NCI-H2081 (cell line): ENCODE measurements at places on chromosomes 2 and 18.

DNA sequence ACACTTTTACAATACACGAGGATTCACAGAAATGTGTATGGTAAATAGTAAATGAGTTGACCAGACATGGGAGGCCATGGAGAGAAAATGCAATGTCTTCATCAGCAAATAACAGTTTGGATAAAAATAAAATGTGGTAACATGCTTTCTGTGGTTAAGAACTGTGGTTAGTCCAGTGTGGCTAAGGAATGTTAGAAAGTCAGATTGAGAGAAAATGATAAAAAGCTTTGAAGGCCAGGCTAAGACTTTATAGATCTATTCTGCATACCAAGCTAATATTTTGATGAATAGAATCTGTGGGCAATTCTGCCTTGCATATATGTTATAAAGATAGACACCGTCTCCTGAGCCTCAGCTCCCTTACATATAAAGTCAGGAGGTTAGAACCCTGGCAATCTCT is 215.9 kb downstream of the SOX11 start:
- DNase-seq = no peak

DNA sequence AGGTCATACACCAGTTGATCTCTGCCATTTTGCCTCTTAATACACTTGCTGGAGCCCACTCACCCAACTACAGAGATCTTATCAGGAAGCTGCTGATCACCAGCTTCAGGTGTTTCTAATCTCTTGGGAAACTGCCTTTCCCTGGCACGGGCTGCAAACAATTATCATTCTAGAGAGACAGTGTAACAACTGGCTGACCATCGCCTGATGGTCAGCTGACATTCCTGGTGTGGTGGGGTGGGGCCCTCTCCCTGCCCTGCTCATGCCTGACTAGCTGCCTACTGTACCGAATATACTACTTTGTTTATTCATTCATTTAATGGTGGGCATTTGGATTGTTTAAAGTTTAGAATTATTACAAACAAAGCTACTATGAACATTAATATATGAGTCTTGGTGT is 311.5 kb downstream of the CBLN2 start:
- no peak for DNase-seq

GRCh38 chr2:23492921-23493320 is 107.9 kb downstream of the KLHL29 start:
- DNase-seq = peak; percentile 66

DNA sequence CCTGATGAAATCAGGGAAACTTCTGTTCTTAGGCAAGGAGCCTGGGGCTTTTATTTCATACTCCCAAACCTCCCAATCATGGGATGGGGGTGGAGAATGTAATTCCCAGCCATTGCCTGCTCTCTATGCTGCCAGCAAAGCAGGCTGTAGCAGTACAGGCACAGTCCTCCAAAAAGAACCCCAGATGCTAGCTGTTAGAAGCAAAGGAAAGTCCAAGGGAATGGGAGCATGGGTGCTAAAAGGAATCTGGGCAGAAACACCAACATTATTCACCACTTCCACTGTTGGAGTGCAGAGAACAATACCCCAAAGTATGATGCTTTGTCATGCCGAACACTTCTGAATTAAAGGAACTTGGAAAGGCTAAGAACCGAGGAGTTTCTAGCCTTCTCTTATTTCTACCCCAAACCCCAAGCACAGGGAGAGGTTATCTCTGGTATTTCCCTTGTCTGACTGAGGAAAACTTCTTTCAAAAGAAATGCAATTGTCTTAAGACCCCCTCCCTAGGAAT is 24.7 kb downstream of the MDH1 start:
- no peak for DNase-seq

DNA sequence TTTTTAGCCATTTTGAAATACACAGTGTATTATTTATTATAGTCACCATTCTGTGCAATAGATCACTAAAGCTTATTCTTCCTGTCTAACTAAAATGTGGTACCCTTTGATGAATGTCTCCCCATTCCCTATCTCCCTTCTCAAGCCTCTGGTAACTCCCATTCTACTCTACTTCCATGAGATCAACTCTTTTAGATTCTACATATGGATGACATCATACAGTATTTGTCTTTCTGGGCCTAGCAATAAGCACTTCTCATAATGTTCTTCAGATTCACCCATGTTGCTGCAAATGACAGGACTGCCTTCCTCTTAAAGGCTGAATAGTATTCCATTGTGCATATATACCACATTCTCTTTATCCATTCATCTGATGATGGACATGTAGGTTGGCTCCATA is 210.9 kb downstream of the PID1 start:
- DNase-seq = no peak

DNA sequence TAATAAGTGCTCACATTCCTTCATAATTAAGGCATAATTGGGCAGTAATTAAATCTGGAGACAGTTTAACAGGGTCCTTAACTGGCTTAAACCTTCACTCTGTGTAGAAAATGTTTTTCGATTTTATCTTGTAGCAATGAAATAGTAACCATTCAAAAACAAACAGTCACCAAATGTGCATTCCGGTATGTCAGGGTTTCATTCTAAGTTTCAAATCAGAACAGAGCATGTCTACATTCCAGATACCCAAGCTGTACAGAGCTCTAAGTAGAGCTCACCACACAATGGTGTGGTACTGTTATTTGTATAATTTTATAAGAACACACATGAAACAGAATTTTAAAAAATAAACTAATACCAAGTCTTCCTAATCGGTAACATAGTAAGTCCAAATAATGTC is 52.6 kb downstream of the SMAD2 start:
- no peak for DNase-seq

GRCh38 chr2:237473878-237474441 is 13.1 kb upstream of the MLPH start:
- DNase-seq = no peak

DNA sequence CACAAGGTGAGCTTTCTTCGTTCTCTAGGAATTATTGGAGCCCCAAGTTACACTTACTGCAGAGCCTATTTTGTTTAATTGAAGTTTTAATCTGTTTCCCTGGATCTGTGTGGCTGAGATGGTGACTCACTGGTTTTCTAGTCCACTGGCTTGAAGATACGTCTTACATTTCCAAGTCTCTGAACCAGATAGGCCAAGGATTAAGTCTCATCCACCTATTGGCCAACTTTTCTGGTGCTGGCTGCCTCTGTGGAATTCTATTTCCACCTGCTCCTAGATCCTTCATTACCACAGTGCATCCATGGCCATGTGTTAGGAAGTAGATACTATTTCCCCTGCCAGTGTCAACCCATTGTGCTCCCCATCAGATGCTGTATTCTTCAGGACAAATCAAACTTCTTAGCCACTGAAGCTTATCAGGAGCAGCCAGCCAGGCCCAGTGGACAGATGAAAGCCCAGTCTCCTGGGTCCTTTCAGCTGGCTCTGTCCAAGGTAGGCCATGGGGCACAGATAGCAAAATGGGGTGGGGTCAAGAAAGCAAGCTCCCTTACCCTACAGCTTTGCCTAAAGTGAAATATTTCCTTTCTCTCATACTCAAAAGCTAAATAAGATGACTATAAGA is 198.8 kb upstream of the TCF4 start:
- DNase-seq = no peak

GRCh38 chr2:223008162-223008561 is 43.8 kb upstream of the KCNE4 start:
- no peak for DNase-seq

- DNase-seq = no peak
These were observed 180.3 kb downstream of the ZBTB7C start for GRCh38 chr18:48228841-48229240.

DNA sequence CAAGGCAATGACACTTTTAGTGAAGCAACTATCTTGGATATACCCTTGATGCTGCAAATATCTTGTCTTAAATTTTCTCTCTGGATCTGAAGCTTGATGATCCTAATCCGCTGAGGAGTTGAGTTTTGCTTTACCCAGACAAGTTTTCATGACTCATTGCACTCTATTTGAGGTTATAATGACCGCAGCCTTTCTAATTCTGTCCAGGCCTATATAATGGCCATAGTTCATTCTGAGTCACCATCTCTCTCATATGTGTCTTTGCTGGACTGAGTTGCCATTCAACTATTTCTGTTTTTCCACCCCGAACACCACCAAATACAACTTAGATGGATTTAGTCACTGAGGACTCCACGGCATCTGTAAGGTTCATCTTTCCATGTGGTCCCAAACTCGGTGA is 802.1 kb upstream of the FAM98A start:
- no peak for DNase-seq

DNA sequence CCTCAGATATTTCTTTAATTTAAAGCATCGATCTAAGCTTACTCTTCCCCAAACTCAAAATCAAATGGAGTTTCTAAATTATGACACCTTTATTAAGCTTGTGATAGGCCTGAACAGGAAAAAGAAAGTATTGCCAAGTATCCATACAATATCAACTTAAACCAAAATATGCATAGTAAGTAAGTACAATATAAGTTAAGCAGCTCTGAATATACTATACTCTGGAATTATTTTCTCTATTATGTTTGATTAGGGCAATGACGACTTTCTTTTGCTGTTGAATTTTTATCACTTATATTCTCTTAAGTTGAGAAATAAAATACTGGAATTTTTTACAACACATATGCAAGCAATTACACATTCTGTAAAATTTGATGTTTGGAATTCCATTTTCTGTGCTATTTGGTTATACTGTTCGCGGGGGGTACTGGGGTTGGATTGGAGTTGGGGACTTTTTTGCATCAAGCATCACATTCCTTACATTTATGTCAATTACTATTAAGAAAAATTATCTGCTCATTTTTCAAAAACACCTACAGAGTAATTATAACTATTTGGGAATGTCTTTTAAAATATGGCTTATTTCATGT is 2.2 kb downstream of the COL5A2 start:
- no peak for DNase-seq

DNA sequence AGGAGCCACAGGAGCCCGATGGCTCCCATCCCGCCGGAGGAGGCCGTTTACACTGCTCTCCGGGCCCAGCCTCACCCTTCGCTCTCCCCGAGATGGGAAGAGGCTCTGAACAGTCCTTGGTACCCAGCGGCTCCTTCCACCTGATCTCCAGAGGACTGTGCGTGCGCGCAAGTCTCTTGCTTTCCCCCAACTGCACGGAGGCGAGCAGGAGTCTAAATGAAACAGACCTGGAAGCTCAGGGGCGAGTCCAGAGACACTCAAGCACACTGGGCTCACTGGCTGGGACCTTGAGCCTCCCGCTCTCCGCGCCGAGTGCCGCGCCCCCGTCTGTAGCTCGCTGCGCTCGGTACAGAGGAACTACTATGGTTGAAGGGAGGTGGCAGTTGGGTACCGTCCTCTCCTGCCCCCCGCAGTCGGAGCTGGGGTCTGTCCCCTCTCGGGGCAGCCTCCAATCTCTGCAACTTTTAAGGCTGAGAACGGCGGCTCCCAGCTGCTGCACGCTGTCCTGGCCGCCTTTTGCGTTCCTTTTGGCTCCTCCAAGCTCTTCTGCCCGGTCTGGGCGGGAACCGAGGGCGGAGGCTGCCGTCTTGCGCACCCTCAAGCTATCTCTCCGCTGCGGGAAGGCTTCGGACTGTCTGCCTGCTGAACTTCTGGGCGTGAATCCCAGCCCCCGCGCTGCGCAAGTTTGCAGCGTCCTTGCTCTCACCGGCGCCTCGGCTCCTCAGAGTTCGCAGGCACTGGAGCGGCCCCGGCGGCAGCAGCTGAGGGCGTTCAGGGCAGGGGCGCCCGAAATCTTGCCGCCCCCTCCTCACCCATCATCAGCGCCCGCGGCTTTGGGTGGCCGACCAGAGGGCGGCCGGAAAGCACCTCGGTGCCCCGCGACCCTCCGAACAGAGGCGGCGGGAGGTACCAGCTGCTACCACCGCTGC is 491 bp downstream of the ALK start:
- no peak for DNase-seq

DNA sequence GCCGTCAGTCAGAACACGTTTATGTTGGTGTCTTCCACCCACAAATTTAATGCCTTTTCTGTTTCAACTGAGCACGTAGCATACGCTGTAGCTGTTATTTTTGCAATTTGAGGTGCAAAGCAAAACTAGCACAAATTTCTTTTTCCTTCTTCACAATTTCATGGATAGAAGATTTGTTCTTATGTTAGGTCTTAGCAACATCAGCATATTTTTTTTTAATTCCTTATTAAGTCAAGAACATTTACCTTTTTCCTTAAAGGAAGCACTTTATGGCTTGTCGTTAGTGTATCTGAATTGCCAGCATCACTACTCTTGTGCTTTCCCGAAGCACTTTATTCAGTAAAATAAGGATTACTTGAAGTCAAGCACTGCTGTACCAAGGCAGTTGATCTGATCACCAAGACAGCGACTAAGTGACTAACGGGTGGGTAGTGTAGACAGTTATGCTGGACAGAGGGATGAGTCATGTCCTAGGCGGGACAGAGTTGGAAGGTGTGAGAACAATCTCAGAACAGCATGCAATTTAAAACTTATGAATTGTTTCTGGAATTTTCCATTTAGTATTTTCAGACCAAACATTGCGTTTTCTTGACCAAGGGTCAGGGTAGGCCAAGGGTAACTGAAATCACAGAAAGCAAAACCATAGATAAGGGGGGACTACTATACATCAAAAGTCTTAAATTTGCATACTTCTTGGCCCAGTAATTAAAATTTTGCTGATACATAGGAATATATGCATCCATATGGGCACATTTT is 13.3 kb downstream of the BABAM2 start:
- no peak for DNase-seq

DNA sequence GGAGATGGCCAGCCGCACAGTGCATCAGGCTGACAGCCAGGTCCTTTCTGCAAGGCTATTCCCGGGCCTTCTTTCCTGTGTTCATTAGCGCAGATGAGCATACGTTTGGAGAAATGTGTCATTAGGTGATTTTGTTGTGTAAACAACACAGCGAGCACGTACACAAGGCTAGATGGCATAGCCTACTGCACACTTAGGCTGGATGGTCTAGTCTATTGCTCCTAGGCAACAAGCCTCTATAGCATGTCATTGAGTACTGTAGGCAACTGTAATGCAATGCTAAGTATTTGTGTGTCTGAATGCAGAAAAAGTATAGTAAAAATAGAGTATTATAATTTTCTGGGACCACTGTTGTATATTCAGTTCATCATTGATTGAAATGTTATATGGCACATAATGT is 50.9 kb upstream of the PHLPP1 start:
- DNase-seq = no peak

GRCh38 chr2:237156857-237157779 is 71.4 kb downstream of the COPS8 start:
- DNase-seq = no peak

GRCh38 chr18:13558124-13558523 is 168.2 kb downstream of the FAM210A start:
- DNase-seq = peak; percentile 24

DNA sequence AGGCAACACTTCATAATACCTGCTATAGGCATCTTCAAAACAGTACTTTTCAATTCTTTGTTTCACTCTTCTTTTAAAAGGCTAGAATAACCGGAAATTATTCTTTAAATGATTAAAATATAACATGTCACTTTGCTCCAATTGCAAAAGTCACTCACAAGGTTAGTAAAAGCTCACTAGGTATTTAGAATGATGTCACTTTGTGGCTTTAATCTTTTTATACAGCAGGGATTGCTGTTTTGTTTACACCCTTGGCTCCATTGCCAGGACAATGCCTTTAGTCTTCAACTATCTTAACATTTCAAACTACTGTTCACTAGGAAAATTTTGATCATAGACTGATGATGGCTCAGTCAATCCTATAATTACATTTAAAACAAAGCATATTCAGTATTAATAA is 157.1 kb downstream of the BAZ2B start:
- no peak for DNase-seq

GRCh38 chr2:225028572-225028971 is 13.7 kb downstream of the DOCK10 start:
- DNase-seq = no peak

GRCh38 chr2:152154462-152154861 is 21.1 kb downstream of the STAM2 start:
- DNase-seq = no peak
